ENCODE measurements at places on chromosomes 1 and 21. TPM values are rescaled to one million over a fixed set of nuclear protein-coding genes. Genes with fewer than 3 reads are reported as not detected.

CYP4Z1 gene
- not detected for total RNA-seq

TDRD5 gene
- total RNA-seq = not detected

ESRRG gene
- total RNA-seq = not detected

CRYZL1 gene
- total RNA-seq = 38.4 TPM

EPHX1 gene
- total RNA-seq = 2.4 TPM

DNA sequence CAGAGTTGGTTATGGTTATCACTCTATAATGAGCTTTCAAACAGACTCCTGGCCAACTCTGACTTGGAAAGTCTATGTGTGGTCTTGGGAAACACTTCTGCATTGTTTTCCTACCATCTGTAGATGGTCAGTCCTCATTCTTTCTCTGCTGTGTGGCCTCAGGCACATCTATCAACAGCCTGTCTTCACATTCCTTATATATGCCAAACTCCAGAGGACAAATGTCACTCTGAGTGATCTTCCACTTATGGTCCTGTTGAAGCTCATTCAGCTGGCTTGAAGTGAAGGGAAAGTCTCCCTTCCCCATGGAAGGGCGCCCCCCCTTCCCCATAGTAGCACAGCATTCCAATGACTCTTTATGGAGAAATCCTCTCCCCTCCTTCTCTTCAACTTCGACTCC is 58.7 kb downstream of the VANGL2 start:
- H3K27ac ChIP-seq = peak overlapping the region; percentile 11
- no peaks in the 10 kb centered on the region for H3K36me3 ChIP-seq
- peaks cover 55% of the 10 kb centered on the region for H3K4me1 ChIP-seq
- H3K27me3 ChIP-seq = no peaks in the 10 kb centered on the region
- H3K4me3 ChIP-seq = no peak overlapping the region

DNA sequence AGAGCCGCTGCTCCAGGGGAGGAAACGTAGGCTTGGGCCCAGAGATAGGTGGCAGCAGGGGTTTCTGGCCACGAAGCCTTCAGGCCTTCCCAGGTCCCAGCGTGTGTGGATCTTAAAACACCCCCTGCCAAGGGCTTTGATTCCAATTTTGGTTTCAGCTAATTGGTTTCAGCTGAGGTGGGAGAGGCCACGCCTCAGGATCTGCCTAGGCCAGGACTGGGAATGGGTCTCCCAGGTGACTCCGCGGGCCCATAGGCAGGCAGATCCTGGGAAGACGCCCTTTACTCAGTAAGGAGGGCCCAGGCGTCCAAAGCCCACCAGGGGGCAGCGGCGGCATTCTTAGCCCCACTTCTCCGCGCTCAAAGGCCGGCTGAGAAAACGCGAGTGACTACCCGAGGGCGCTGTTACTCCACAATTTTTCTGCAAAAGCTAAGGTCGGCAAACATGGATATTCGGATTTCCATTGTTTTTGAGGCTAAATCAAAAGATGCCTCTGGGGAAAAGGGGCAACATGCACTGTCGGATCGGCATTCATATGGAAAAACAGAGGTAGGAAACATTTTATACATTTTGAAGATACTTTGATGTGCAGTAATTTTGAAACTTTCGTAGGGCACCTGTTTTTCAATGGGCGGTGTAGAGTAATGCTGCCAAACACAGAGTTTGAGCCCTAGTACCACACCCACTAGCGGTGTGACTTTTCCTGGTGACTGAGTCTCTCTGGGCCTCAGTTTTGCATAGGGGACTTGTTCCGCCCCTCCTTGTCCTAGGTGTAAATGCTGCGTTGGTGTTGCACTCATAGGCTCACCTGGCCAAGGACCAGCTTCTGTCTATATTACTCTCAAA is 31.8 kb upstream of the BCL10 start:
- no peak overlapping the region for H3K4me3 ChIP-seq
- peaks cover 54% of the 10 kb centered on the region for H3K27me3 ChIP-seq
- H3K36me3 ChIP-seq = no peaks in the 10 kb centered on the region
- no peak overlapping the region for H3K27ac ChIP-seq
- peaks cover 2% of the 10 kb centered on the region for H3K4me1 ChIP-seq
- peak; percentile 62 for DNase-seq

DNA sequence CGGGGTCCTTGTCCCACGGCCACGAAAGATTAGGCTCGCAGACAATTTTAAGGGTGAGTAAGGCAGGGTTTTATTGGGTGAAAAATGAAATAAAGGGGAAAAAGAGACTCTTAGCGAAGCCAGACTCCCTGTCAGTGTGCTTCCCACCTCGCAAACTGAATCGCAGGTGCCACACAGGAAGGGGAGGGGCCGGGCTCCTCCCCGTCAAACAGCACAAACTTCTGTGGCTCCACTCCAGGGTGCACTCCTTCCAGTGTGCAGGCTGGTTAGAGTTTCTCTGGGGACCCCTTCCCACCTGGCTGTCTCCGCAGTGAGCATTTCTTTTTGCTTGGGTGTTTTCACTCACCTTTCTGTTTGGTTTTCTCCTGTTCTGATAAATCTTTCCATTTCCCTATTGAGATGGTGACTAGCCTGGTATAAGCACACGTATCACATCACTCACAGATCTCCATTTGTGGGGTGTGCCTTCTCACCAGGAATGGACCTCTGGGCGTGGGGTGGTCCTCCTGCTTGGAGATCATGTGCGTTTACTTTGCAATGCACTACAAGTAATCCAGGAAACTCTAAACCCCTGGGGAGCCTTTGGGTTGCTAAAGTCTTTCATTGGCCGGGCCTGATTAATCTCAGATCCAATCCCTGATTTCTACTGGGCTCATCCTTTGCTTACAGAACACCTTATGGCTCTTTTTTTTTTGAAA is 37.6 kb upstream of the GALNT2 start:
- no peaks in the 10 kb centered on the region for H3K36me3 ChIP-seq
- H3K4me3 ChIP-seq = no peak overlapping the region
- H3K27ac ChIP-seq = no peak overlapping the region

DNA sequence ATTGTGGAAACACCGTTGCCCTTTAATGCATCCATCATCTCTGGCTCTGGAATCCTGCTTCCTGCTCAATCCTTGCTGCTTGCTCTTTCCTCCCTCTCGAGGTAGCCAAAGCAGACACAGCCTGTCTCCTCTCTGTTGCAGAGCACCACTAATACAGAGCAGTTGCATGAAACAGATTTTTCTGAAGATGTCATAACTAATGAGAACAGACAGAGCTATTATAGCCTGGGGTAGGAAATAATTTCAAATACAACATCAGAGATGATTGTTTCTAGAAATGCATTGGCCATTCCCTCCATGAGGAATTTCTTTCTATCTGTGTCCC is 23.3 kb upstream of the ACBD6 start:
- H3K27me3 ChIP-seq = no peaks in the 10 kb centered on the region
- no peaks in the 10 kb centered on the region for H3K36me3 ChIP-seq
- H3K4me1 ChIP-seq = peaks cover 2% of the 10 kb centered on the region
- H3K27ac ChIP-seq = no peak overlapping the region

DNA sequence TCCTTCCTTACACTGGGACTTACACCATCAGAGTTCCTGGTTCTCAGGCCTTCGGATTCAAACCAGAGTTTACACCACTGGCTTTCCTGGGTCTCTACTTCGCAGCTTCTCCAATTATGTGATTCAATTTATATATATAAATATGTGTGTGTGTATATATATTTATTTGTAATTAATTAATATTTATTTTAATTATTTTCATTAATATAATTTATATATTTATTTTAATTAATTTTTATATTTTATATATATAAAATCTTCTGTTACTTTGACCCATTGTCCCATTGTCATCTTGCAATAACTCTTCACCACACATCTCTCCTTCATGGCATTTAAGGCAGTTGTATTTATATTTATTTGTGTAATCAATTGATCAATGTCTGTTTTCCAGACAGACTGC is 28.4 kb upstream of the ST6GALNAC3 start:
- no peaks in the 10 kb centered on the region for H3K36me3 ChIP-seq
- no peak for DNase-seq
- H3K4me1 ChIP-seq = no peaks in the 10 kb centered on the region
- H3K4me3 ChIP-seq = no peak overlapping the region

DNA sequence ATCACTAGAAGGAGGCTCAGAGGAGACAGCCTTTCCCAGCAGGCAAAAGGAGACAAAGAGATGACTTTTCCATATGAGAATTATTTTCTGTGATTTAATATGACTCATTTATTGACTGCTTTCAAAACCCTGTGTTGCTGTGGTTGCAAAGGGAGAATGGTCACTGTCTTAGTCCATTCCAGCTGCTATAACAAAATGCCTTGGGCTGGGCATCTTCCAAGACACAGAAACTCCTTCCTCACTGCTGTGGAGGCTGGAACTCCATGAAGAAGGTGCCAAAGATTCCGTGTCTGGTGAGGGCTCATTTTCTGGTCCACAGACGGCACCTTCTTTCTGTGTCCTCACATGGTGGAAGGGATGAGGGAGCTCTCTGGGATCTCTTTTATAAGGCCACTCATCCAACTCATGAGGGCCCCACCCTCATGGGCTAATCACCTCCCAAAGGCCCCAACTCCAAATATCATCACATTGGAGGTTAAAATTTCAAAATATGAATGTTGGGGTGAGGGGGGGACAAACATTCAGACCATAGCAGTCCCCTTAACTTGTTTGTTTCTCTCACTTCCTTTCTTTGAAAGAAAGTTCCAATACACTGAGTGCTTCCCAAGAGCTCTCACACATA is 252.1 kb upstream of the RAB4A start:
- H3K4me3 ChIP-seq = no peak overlapping the region
- no peak overlapping the region for H3K27ac ChIP-seq
- H3K4me1 ChIP-seq = peaks cover 1% of the 10 kb centered on the region
- no peak for DNase-seq
- H3K36me3 ChIP-seq = no peaks in the 10 kb centered on the region
- peaks cover 8% of the 10 kb centered on the region for H3K27me3 ChIP-seq

DNA sequence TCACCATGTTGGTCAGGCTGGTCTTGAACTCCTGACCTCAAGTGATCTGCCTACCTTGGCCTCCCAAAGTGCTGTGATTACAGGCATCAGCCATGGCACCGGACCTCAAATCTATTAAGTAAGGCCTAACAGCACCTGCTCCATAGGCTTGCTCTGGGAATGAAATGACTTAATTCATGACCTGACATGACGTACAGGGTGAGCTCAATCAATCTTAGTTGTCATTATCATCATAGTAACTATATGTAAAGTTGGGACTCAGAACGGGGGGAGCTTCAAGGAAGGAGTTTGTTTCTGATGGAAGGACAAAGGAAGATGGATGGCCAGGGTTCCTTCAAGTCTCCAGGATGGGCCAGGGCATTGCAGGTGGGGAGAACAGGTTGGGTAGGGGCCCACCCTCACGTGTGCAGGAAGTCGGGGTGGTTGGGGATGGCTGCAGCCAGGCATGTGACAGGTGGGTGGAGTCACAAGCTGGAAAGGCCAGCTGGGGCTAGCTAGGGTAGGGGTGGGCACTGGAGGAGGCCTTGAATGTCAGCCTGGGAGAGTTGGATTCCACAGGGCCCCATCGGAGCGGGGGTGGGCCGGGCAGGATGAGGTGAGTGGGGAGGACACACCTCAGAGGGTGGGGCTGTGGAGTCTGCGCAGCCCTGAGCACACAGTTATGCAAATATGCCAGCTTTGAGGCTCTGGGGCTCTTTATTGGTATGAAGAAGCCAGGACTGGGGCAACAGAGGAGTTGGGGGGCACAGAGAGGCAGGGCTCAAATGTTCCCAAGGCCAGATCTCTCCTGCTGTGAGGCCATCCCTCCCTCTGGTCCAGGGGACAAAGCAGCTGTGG is 9.6 kb downstream of the TRIM62 start:
- H3K27ac ChIP-seq = no peak overlapping the region
- H3K4me1 ChIP-seq = peaks cover 13% of the 10 kb centered on the region

DNA sequence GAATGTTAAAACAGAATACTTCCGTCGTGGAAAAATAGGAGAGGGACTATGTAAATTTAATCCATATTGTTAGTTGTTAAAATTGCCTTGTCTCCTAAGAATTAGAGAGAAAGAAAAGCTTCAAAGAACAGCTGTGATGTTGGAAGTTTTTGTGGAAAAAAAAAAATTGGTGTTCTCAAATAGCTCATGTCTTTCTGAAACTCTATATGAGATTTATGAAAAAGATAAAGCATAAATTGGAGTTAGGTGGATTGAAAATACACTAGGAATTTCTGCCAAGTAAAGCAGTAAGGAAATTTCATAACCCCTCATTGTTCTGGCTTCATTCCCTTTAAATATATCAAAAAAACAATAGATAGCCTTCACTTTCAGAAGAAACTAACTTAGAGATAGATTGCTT is 274.0 kb upstream of the ADAMTS5 start:
- H3K27ac ChIP-seq = no peak overlapping the region
- H3K4me1 ChIP-seq = no peaks in the 10 kb centered on the region
- no peaks in the 10 kb centered on the region for H3K27me3 ChIP-seq

DNA sequence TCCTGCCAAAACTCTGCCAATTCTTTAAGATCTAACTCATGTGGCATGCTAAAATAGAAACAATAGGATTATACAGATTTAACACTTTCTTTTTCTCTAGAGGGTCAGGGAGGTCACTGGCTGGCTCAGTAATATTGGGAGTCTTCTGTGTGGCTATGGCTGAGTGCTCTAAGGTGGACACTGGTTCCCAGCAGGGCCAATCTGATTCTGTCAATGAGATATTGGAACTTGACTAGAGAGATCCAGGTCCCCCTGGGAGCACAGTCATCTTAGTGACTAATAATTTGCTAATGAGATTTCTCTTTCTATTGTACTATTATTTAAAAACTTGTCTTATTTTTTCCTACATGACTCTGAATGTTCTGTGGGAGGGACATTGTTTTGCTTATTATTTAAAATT is 69.1 kb upstream of the ZP4 start:
- H3K36me3 ChIP-seq = no peaks in the 10 kb centered on the region
- no peak for DNase-seq
- no peaks in the 10 kb centered on the region for H3K27me3 ChIP-seq
- H3K4me1 ChIP-seq = no peaks in the 10 kb centered on the region

- DNase-seq = peak; percentile 57
- peak overlapping the region; percentile 70 for H3K4me3 ChIP-seq
- H3K27ac ChIP-seq = peak overlapping the region; percentile 98
- no peaks in the 10 kb centered on the region for H3K27me3 ChIP-seq
- peaks cover 93% of the 10 kb centered on the region for H3K4me1 ChIP-seq
Measured at GRCh38 chr21:35027563-35028450, 21.3 kb downstream of the RUNX1 start.

GRCh38 chr1:8987881-8988617 is 38.2 kb downstream of the SLC2A7 start:
- H3K4me1 ChIP-seq = peaks cover 58% of the 10 kb centered on the region
- H3K36me3 ChIP-seq = peaks cover 4% of the 10 kb centered on the region
- peak; percentile 71 for DNase-seq
- peak overlapping the region; percentile 20 for H3K4me3 ChIP-seq
- H3K27ac ChIP-seq = peak overlapping the region; percentile 93
